ENCODE measurements at places on chromosomes 4 and X. TPM values are rescaled to one million over a fixed set of nuclear protein-coding genes. Genes with fewer than 3 reads are reported as not detected.

- no peak overlapping the region for H3K27ac ChIP-seq
- no peak overlapping the region for H3K4me3 ChIP-seq
- DNase-seq = no peak
- H3K27me3 ChIP-seq = no peaks in the 10 kb centered on the region
- H3K36me3 ChIP-seq = peaks cover 26% of the 10 kb centered on the region
Observed at GRCh38 chr4:55530691-55531090, 16.0 kb downstream of the CLOCK start.

DNA sequence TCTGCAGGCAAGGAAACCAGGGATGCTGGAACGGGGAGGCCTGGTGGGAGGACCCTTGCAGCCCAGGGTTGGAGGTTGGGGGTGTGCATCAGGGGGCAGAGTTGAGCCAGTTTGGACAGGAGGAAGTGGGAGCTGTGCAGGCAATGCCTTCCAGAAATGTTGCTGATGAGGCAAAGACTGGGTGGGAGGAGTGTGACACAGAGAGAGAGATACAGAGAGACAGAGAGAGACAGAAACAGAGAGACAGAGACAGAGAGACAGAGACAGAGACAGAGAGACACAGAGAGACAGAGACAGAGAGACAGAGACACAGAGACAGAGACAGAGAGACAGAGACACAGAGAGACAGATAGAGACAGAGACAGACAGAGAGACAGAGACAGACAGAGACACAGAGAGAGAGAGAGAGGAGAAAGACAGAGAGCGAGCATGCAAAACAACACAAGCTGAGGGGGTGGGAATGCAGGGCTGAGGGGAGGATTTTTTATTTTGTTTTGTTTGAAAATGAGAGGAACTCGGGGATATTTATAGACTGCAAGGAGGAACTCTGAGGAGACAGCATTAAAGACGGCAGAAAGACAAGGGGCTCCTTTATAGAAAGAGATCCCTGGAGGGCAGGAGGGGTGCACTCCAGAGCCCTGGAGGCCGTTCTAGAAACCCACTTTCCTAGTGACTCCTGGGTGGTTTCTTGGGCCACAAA, 1.9 kb upstream of the HAUS3 start:
- DNase-seq = no peak
- no peak overlapping the region for H3K4me3 ChIP-seq
- peak overlapping the region; percentile 61 for H3K27ac ChIP-seq
- H3K27me3 ChIP-seq = no peaks in the 10 kb centered on the region

DNA sequence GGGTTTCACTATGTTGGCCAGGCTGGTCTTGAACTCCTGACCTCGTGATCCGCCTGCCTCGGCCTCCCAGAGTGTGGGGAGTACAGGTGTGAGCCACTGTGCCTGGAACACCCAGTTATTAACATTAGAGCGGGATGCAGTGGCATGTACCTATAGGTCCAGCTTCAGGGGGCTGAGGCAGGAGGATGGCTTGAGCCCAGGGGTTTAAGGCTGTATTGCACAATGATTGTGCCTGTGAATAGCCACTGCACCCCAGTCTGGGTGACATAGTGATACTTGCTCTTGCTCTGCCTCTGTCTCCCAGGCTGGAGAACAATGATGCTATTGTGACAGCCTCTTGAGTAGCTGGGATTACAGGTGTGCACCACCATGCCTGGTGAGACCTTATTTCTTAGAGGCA, 39.8 kb downstream of the FAM193A start:
- H3K4me3 ChIP-seq = no peak overlapping the region
- H3K27ac ChIP-seq = no peak overlapping the region
- peaks cover 35% of the 10 kb centered on the region for H3K4me1 ChIP-seq
- peaks cover 14% of the 10 kb centered on the region for H3K36me3 ChIP-seq

- H3K4me3 ChIP-seq = no peak overlapping the region
- peaks cover 4% of the 10 kb centered on the region for H3K27me3 ChIP-seq
- no peaks in the 10 kb centered on the region for H3K36me3 ChIP-seq
- no peaks in the 10 kb centered on the region for H3K4me1 ChIP-seq
- no peak overlapping the region for H3K27ac ChIP-seq
Observed at GRCh38 chr4:20617678-20618396, 82.4 kb upstream of the PACRGL start.

DNA sequence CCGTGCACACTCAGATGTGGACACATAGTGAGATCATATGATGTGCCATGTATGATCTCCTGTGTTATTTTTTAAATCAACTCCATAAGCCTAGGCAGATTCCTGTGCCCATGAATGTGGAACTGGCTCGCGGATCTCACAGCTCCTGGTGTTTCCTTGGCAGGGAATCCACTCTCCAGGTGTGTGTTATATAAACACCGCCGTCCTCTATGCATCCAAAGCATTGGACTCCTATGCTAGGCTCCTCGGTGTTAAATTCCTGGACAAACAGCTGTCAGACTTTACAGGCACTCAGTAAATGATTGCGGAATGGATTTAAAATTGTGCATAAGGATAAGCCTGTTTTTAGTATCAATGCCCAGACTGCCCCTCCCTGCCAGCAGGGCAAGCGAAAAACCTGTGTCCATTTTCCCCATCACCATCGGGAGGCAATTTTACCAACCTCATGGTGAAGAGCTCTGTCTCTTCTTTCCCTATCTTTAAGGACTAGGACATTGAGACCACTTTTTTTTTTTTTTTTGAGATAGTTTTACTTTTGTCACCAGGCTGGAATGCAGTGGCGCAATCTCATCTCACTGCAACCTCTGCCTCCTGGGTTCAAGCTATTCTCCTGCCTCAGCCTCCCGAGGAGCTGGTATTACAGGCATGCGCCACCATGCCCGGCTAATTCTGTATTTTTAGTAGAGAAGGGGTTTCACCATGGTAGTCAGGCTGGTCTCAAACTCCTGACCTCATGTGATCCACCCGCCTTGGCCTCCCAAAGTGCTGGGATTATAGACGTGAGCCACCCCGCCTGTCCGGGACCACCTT, 23.6 kb upstream of the GPR78 start:
- H3K27me3 ChIP-seq = no peaks in the 10 kb centered on the region
- no peak for DNase-seq
- H3K36me3 ChIP-seq = no peaks in the 10 kb centered on the region
- H3K4me3 ChIP-seq = no peak overlapping the region

GRCh38 chr4:105147553-105148161, 981 bp downstream of the TET2 start:
- H3K4me3 ChIP-seq = peak overlapping the region; percentile 100
- no peak for DNase-seq
- peaks cover 53% of the 10 kb centered on the region for H3K4me1 ChIP-seq
- H3K36me3 ChIP-seq = no peaks in the 10 kb centered on the region

- no peaks in the 10 kb centered on the region for H3K27me3 ChIP-seq
- H3K36me3 ChIP-seq = no peaks in the 10 kb centered on the region
- DNase-seq = no peak
- no peaks in the 10 kb centered on the region for H3K4me1 ChIP-seq
Observed at GRCh38 chr4:95580226-95580625, 31.5 kb upstream of the UNC5C start.

- no peak overlapping the region for H3K4me3 ChIP-seq
- H3K36me3 ChIP-seq = no peaks in the 10 kb centered on the region
- H3K27me3 ChIP-seq = no peaks in the 10 kb centered on the region
- H3K27ac ChIP-seq = no peak overlapping the region
- peaks cover 6% of the 10 kb centered on the region for H3K4me1 ChIP-seq
Observed at GRCh38 chr4:88962396-88962795, 94.6 kb downstream of the FAM13A start.

DNA sequence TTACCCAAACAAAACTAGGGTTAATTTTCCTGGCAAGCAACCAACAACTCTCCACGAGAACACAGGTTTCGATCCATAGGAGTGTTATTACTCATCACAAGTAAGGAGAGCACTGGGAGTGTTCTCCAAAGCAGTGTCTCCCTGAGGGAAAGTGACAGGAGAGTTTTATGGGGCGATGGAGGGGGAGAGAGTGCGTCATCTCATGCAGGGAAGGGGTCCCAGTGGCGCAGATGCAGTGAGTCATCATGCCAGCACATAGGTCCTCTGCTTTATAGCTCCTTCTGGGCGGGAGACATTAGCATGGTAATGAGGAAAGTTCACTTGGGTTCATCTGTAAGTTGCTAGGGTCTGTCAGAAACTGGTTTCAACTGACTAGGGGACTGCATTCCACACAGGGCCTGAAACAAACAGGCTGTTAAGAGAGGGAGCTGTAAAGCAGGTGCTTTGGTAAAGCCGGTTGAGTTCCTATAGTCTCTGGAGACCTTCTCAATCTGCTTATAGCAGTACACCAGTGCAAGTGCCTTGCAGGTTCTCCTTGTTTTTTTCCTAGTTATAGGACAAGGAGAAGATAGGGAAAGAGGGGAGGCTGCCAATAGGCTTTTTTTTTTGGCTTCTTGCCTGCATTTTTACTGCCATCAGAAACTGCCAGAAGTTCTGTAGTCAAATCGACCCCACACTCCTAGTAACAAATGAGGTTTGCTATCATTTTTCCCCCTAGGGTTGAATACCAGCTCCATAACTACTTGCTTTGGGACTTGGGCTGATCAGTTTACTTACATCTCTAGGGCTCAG, 12.8 kb upstream of the BOD1L1 start:
- no peaks in the 10 kb centered on the region for H3K36me3 ChIP-seq
- no peak for DNase-seq
- no peak overlapping the region for H3K4me3 ChIP-seq
- peaks cover 35% of the 10 kb centered on the region for H3K27me3 ChIP-seq
- peak overlapping the region; percentile 2 for H3K27ac ChIP-seq

- H3K36me3 ChIP-seq = no peaks in the 10 kb centered on the region
- DNase-seq = no peak
- H3K4me1 ChIP-seq = no peaks in the 10 kb centered on the region
- peaks cover 35% of the 10 kb centered on the region for H3K27me3 ChIP-seq
Observed at GRCh38 chr4:110034026-110034393, 121.3 kb downstream of the EGF start.

DNA sequence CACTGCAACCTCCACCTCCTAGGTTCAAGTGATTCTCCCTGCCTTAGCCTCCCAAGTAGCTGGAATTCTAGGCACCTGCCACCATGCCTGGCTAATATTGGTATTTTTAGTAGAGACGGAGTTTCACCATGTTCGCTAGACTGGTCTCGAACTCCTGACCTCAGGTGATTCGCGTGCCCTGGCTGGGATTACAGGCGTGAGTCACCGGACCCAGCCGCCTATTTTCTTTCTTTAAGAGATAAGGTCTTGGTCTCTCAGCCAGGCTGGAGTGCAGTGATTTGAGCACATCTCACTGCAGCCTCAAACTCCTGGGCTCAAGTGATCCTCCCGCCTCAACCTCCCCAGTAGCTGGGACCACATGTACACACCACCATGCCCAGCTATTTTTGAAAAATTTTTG, 166.5 kb downstream of the DHRSX start:
- DNase-seq = no peak
- H3K36me3 ChIP-seq = peaks cover 13% of the 10 kb centered on the region
- no peaks in the 10 kb centered on the region for H3K27me3 ChIP-seq
- no peak overlapping the region for H3K27ac ChIP-seq
- no peaks in the 10 kb centered on the region for H3K4me1 ChIP-seq

DNA sequence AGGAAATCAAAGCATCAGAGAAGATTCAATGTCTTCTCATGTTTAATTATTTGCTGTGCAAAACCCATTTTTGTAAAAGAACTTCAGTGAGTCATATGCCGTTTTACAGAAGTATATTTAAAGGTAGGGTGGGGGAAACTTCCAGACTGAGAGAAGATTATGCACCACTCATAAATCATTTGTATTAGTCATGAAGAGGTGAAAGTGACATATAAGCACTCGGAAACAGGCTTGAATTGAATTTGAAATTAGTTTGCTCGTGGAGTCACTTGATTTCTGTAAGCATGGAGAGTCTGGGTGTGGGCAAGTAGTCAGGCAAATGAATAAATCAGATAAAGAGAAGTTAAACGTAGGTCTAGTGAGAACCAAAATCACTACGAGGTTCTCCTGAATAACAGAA, 335.1 kb downstream of the ANK2 start:
- no peak overlapping the region for H3K4me3 ChIP-seq
- H3K4me1 ChIP-seq = no peaks in the 10 kb centered on the region
- H3K27ac ChIP-seq = no peak overlapping the region
- H3K27me3 ChIP-seq = no peaks in the 10 kb centered on the region
- H3K36me3 ChIP-seq = no peaks in the 10 kb centered on the region

GRCh38 chr4:175770555-175770954, 41.5 kb downstream of the GPM6A start:
- H3K4me3 ChIP-seq = no peak overlapping the region
- H3K4me1 ChIP-seq = no peaks in the 10 kb centered on the region
- no peak for DNase-seq
- peaks cover 3% of the 10 kb centered on the region for H3K27me3 ChIP-seq
- H3K36me3 ChIP-seq = no peaks in the 10 kb centered on the region

DNA sequence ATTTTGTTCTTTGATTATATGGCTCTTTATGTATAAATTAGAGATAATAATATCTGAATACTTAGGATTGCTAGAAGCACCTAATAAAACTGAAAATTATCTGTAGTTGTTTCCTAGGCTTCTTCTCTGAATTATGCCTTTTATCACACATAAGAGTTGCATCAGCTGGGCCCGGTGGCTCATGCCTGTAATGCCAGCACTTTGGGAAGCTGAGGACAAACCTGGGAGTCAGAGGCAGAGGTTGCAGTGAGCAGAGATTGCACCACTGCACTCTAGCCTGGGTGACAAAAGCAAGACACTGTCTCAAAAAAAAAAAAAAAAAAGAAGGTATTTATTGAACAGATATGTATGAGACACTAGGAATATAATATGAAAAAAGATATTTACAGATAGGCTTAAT, 773.5 kb upstream of the AGA start:
- no peak for DNase-seq
- H3K4me1 ChIP-seq = no peaks in the 10 kb centered on the region
- no peaks in the 10 kb centered on the region for H3K36me3 ChIP-seq
- H3K27me3 ChIP-seq = peaks cover 1% of the 10 kb centered on the region

DNA sequence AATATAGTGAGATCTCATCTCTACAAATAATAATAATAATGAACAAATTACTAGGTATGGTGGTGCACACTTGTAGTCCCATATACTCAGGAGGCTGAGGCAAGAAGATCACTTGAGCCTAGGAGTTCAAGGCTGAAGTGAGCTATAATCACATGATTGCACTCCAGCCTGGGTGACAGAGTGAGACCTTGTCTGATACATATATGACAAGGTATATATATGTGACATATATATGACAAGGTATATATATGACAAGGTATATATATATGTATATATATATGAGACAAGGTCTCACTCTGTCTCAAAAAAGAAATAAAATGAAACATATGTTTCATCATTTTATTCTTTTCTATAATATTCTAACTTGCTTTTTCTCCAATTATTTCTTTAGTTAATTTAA, 278.1 kb upstream of the TET2 start:
- H3K27ac ChIP-seq = no peak overlapping the region
- H3K27me3 ChIP-seq = no peaks in the 10 kb centered on the region
- no peaks in the 10 kb centered on the region for H3K36me3 ChIP-seq
- DNase-seq = no peak
- peaks cover 4% of the 10 kb centered on the region for H3K4me1 ChIP-seq

DNA sequence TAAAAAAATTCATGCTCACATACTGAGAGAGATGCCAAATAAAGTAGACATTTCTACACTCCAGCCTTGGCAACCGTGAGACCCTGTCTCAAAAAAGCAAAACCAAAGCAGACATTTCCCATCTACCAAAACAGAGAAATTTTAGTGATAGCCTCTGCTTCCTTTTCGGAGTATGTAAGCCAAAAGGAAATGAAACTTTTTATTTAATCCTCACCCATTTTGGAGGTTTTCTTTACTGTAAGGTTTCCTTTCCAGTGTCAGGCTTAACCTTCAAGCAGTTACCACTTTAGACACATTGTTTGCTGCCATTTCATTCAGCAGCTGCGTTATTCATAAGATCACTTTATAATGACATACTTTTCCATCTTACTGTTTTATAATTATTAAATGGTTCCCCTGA, 15.9 kb downstream of the ADD1 start:
- no peaks in the 10 kb centered on the region for H3K27me3 ChIP-seq
- no peak for DNase-seq
- H3K27ac ChIP-seq = peak overlapping the region; percentile 81
- peak overlapping the region; percentile 13 for H3K4me3 ChIP-seq

MAGEB10 gene
- total RNA-seq = not detected

SSX2B gene
- total RNA-seq = not detected

AFF2 gene
- total RNA-seq = 2.0 TPM

PABPC4L gene
- total RNA-seq = not detected

CFI gene
- total RNA-seq = not detected

TMEM150C gene
- total RNA-seq = not detected

Measured in naive thymus-derived CD8-positive, alpha-beta T cell (primary cell).